ENCODE measurements at places on chromosomes 16 and 17.

- no peak for DNase-seq
Measured at GRCh38 chr16:56414366-56414765, 11.0 kb downstream of the AMFR start.

DNA sequence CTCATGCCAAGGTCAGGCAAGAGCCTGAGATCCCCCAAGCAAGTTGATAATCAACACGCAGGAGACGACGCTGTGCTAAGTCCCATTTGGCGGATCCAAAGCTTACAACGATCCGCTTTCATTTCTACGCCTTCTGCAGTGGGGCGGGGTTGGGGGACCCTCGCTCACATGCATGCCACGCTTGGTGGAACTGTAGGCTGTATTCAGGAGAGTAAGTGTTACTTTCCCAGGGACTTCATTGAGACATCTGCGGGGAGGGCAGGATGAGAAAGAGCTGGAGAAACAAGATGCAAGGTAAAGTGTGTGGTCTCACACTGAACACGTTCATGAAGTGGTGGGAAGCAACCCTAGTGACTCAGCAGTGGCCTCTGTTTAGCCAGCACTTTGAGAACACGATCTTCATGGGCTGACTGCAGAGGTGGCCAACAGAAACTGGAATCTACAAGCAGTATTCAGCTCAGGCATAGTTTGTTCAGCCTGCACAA is 100.5 kb downstream of the XYLT1 start:
- DNase-seq, result no peak

- DNase-seq, result no peak
Measured at GRCh38 chr17:36846410-36847292, 90.6 kb upstream of the LHX1 start.

DNA sequence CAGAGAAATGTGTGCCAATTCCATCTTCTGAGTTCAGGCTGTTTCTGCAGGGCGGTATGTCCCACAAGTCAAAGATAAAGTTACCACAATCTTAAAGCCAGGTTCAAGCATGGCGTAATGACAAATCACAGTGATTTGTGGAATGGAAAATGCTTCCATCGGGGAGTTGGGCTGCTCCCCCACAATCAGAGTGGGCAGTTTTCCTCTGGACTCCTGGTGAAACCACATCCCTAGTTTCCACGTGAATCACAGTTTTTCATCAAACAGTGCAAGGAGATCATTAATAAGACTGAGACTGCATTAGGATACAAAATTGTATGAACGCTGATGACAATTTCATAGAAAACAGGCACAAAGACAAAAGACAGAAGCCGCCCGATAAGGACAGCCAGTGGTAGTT is 3.6 kb downstream of the LITAF start:
- no peak for DNase-seq

DNA sequence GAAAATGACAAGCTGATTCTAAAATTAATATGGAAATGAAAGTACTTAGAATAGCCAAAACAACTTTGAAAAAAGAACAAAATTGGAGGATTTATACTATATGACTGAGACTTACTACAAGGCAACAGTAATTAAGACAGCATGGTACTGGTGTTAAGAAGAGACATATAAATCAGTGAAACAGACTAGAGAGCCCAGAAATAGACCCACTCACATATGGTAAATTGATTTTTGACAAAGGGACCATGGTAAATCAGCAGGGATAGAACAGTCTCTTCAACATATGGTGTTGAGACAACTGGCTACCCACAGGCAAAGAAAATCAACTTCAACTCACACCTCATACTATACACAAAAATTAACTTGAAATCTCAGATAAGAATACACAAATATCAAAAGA is 12.9 kb downstream of the CMC2 start:
- DNase-seq, result no peak

DNA sequence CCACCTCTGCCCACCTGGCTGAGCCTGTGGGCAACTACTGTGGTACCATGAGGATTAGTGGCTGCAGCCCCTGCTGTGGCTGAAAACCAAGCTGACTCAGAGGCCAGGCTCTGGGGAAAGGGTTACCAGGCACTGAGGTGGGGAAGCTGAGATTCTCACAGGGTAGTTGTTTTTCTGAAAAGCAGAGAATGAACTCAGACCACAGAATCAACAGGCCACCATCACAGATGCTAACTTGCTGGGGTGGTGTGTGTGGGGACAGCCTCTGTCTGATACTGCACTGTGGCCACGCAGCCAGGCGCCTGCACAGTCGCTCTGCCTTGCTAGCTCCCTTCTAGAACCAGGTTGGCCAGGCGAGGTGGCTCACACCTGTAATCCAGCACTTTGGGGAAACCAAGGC is 28.8 kb downstream of the NPLOC4 start:
- no peak for DNase-seq

- DNase-seq, result no peak
Measured at GRCh38 chr17:78541488-78542206, 35.5 kb downstream of the DNAH17 start.

DNA sequence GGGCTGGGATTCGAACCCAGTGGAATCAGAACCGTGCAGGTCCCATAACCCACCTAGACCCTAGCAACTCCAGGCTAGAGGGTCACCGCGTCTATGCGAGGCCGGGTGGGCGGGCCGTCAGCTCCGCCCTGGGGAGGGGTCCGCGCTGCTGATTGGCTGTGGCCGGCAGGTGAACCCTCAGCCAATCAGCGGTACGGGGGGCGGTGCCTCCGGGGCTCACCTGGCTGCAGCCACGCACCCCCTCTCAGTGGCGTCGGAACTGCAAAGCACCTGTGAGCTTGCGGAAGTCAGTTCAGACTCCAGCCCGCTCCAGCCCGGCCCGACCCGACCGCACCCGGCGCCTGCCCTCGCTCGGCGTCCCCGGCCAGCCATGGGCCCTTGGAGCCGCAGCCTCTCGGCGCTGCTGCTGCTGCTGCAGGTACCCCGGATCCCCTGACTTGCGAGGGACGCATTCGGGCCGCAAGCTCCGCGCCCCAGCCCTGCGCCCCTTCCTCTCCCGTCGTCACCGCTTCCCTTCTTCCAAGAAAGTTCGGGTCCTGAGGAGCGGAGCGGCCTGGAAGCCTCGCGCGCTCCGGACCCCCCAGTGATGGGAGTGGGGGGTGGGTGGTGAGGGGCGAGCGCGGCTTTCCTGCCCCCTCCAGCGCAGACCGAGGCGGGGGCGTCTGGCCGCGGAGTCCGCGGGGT is at the start of gene CDH1:
CDH1 (plus strand) TSS at position 247 of the 684 bp plus-strand sequence; CDS start at position 371, 124 bp downstream.
- no peak for DNase-seq

DNA sequence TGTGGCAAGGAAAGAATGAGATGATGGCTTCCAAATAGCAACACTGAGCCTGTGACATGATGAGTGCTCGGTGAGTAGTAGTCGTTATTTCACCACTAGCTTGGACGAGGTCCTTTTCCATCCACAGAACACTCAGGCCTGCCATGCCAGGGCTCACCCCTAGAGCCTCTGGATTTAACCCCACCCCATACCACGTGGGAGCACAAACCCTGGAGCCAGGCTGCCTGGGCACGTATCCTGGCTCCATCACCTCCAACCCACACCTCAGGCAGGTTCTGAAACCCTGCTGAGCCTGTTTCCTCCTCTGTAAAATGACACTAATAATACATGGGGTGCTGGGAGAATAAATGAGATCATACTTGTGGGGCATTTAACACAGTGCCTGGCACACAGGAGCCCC is 192.4 kb downstream of the KATNIP start:
- DNase-seq, result no peak

- peak; percentile 45 for DNase-seq
Measured at GRCh38 chr17:66426397-66427033, 124.1 kb downstream of the PRKCA start.

DNA sequence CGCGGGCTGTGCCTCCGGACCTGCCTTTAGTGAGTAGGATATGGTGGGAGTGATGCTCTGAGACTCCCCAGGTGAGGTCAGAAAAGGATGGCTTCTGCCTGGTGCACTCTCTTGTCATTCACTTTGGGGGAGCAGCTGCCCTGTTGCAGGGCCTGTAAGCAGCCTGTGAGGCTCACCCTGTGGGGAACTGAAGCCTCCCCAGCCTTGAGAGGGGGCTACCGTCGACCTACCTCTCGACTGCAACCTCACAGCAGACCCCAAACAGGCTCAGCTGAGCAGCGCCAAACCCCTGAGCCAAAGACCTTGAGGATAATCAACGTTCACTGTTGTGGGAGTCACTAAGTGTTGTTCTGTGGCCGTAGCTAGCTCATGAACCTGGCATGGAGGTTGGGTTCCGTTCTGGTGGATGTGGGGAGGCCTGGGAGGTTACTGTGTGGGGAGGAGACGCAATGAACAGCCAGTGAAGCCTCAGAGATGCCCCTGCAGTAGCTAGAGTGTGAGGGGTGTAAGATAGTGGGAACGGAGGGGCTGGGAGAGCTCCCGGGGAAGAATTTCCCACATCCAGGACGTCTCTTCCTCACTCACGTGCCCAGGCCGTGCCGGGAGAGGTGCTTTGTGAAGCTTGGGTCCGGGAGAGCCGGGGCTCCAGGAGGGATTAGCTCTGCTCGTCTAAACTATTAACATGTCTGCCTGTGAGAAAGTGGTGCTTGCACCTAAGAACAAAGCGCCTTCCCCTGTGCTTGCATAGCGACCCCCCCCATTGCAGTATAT is 38.8 kb downstream of the METRNL start:
- DNase-seq, result no peak

DNA sequence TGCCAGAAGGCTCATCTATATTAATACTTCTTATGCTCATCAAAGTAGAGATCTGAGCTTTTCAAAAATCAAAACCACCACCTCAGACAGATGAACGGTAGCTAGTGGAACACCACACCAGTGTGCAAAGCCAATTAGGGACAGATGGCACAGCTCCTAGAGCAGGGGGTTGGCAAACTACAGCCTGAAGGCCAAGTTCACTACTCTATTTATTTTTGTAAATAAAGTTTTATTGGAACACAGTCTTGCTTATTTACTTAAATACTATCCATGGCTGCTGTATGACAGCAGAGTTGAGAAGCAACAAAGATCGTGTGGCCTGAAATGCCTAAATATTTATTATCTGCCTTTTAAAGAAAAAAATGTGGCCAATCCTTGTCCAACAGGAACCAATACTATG is 56.8 kb downstream of the AMFR start:
- DNase-seq, result peak; percentile 6

DNA sequence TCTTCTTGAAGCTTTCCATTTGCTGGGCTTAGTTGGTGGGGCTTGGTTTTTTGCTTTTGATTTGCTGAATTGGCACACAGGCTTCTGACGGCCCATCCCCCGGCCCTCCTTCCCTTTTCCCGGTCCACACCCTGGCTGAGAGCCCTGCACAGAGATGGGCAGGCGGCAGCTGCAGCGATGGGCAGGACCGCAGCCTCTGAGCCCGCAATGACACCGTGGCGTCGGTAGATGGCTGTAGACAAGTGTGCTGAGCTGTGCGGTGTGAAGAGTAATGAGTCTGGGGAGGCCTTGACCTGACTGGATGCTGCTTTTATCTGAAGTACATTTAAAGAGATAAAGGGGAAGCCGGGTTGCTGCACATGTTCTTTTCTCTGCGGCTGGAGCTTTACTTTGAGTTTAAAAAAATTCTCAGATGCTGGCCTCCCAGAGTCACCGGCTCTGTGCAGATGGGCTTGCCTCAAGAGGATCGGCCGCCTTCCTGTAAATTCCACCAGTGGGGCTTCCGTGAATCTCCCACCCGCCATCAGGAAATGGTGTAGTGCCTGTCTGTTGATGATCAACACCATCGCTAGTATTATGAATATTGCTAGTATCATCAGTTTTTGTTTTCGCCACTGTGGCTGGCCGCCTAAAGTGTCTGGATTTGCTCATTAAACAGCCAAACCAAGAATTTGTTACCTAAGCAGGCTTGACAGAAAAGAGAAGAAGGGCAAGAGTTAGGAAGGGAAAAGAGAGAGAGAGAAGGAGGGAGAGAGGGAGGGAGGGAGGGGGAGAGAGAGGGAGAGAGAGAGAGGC is 245.6 kb upstream of the RBFOX1 start:
- DNase-seq, result no peak

Measured in NCI-H524 (cell line).